ENCODE measurements at places on chromosomes 2 and 18. TPM values are rescaled to one million over a fixed set of nuclear protein-coding genes. Genes with fewer than 3 reads are reported as not detected.

The MYO7B gene
- not detected for total RNA-seq

The REG3A gene
- total RNA-seq = not detected

The SH2D6 gene
- total RNA-seq = 0.61 TPM

The GPR39 gene
- 0.50 TPM for total RNA-seq

GRCh38 chr18:46346213-46346612 lies 242.0 kb downstream of the HAUS1 start:
- DNase-seq = no peak

DNA sequence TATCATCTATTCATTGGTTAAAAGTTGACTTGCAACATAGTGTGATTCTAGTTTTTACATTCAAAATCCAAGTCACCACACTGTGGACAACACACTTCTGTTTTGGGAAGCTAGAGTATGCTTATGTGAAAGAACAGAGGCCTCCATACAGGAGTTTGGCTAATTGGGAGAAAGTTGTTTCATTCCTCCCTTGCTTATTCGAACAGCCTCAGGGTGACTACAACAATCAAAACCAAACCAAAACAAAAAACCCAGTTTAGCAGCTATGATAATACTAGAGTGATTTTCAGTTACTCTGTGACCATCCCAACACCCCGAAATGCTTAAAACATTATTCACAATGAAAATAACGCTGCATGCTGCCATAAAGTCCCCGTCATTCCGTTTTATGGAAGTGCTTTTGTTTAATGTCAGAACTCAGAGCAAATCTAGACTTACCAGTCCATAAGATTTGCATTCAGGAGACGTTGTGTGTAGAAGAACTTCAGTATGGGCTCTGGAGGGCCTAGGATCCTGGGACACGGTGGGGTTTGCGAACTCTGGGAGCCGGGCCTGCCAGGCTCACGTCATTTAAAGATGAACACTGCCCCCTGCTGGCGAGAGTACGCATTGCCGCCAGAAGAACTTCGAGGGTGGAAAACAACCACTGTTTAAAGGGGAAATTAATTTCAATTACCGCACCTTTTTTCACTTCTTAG lies 111.4 kb downstream of the FTCDNL1 start:
- peak; percentile 80 for DNase-seq

- no peak for DNase-seq
Measured at GRCh38 chr18:31776093-31776492, 15.4 kb upstream of the SLC25A52 start.

GRCh38 chr2:97714084-97714949 lies 941 bp downstream of the ZAP70 start:
- DNase-seq = no peak

DNA sequence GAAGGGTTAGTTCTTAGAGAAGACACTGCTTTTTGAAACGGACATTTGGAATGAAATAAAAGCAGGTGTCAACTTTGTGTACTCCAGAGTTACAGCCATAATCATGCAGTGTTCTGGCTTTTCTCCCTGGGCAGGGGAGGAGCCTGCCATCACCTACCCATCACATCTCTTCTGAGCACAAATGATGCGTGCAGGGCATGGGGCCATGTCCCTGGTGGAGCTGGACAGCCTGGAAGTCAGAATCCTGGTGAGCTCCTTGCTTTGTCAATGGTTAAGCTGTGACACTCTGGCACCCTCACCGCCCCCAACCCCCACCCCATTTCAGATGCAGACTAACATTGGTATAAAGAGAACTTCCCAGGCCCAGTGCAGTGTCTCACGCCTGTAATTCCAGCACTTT lies 53.1 kb downstream of the PDCL3 start:
- no peak for DNase-seq

GRCh38 chr2:174729797-174730697 lies 34.2 kb downstream of the CHRNA1 start:
- DNase-seq = peak; percentile 65

- DNase-seq = no peak
Measured at GRCh38 chr2:226115102-226115831, 684.4 kb downstream of the IRS1 start.
